Stimulated activated CD8-positive, alpha-beta memory T cell treated with anti-CD3 and anti-CD28 coated beads, Interleukin-2, amount 100 ng/mL, for 48 hours (primary cell): ENCODE measurements at places on chromosomes 4 and X.
A peak's percentile ranks its signal among the peaks of the same experiment; 100 is the strongest.

GRCh38 chr4:144734522-144734921, 88.6 kb downstream of the HHIP start:
- DNase-seq = no peak

GRCh38 chrX:40496728-40497127, 84.0 kb upstream of the ATP6AP2 start:
- no peak for DNase-seq

DNA sequence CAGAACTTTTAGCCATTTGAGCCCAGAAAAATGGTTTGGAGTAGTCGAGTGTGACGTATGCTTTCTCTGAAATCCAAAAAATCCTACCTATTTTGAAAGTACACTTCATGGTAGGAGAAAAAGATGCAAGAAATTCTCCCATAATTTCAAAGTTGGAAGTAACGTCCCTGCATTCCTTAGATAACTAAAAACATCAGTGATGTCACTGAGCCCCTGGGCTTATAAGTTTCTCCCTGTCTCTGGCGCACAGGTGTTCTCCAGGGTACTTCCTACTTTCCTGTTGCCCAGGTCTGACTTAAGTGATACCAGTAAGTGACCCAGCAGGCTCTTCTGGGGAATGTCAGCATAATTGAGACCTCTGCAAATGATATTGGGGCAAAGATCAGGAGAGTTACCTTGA, 90.5 kb upstream of the WDR1 start:
- DNase-seq = no peak

DNA sequence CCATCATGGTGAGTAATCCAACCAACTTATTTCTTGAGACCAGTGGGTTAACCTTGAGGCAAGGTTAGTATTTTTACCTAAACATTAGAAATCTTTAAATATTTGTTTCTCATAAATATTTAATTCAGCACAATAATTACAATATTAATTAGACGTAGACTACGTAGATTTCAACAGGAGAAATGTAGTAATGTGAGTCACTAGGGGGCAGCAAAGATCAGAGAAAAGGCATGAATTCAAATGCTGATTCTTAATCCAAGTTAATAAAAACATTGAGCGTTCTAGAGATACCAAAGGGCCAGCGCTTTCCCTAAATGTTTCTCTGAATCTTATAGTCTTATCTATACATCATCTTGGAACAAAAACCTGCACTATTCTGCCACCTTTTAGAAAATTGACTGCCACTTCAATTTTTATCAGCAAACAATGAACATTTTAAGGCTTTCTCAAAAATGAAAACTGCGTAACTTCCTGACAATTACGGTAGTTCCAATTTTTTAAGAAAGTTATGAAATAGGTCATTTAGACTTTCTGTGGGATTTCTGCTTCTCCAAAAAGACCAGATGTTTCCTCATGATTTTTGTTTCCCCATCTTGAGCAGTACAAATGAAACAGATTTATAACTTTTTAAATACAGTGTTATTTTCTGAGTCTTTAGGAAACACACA, 180.7 kb downstream of the GASK1B start:
- DNase-seq = no peak

GRCh38 chr4:149961876-149962597, 116.2 kb upstream of the DCLK2 start:
- DNase-seq = no peak

DNA sequence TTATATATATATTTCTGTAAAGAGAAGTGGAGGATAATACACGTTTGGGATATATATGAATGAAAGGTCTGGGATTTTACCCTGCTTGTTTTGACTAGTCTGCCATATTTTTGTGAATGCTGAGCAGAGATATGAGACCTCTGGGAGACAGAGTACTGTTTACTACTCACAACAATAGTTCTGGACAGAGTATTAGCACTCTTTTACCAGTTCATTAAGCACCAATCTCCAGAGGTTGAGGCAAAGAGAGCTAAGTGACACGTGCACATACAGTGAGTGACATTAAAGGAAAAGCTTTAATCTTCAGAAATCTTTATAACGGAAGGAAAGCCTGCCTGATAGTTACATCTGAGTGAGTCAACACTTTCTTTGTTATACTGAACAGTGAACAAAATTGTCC, 1452.7 kb upstream of the TENM3 start:
- no peak for DNase-seq

DNA sequence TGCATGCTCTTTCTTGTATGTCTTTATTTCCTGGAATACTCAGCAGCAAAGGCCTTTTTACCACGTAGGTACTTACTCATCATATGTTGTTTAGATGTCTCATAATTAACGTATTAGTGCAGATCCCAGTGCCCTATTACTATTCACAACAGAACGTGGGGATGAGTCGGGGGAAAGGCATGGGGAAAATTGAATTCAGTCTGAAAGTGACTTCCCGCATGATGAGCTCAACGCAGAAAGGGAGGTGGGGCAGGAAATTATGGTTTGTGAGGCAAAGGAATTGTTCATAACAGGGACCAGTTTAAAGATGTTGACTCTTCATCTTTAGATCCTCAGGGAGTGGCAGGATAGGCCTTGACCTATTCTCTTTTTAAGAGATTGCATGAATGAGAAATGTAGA, 2.0 kb upstream of the TMPRSS11D start:
- no peak for DNase-seq

- no peak for DNase-seq
Measured at GRCh38 chr4:2927696-2928075, 35.5 kb downstream of the NOP14 start.

- no peak for DNase-seq
Measured at GRCh38 chrX:154010330-154011087, 9.2 kb downstream of the IRAK1 start.

GRCh38 chr4:73729534-73730165, 10.7 kb upstream of the CXCL8 start:
- no peak for DNase-seq

- DNase-seq = no peak
Measured at GRCh38 chr4:139740531-139741041, 75.0 kb downstream of the MGST2 start.

DNA sequence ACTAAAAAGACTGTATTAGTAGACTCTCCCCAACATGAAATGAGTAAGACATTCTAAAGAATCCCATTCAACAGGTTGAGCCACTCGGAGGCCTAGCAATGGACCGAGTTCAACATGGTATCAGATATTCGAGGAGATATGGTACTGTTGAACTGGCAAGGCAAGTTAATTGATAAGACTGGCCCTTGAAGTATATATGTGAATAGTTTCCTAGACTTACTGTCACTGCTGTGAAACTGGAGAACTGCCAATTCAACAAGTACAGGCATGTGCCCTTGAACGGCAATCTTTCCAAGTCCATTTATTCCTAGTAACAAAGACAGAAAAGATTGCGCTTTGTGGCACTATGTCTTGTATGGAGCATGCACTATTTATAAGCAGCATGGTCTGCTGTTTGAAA, 24.4 kb downstream of the FAT1 start:
- no peak for DNase-seq

DNA sequence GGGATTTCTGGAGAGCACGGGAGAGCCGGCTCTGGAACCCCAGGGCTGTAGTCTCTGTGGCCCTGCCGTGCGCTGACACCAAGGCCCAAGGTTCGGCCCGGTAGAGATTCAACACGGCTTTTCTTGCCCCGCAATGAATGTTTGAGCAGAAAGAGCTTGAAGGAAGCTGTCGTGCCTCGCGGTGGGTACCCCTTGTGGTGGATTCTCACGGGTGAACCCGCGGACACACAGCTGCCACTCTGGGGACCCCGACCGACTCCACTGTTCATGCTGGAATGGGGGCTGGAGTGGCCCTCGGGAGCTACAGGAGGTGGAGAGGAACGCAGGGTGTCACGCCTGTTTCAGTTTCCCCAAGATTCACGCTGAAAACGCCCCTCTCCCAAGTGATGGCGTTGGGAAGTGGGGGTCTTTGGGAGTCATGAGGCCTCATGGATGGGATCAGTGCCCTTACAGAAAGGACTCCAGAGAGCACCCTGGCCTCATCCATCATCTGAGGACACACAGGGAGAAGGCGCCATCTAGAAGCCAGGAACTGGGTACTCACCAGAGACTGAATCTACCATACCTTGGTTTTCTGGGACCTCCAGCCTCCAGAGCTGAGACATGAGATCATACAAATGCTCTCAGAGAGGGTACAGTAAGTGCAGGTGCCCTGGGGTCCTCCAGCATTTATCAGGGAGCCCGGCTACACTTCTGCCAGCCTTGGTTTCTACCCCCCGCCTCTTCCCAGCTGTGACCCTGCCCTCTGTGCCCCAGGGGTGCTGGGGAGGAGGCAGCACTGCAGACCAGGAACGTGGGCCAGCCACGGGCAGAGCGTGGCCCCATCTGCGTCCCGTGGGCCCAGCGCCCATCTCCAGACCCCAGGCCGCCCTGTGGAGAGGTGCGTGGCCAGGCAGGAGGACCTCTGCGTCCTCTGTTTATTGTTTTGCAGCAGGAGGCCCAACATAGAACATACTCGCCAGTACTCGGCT, 6.4 kb downstream of the SLC25A6 start:
- DNase-seq = no peak

- DNase-seq = peak; percentile 74
Measured at GRCh38 chrX:137051978-137052642, 18.3 kb upstream of the GPR101 start.

GRCh38 chrX:13381514-13381913, 61.7 kb upstream of the ATXN3L start:
- DNase-seq = no peak

- DNase-seq = no peak
Measured at GRCh38 chr4:105162123-105162796, 15.6 kb downstream of the TET2 start.

DNA sequence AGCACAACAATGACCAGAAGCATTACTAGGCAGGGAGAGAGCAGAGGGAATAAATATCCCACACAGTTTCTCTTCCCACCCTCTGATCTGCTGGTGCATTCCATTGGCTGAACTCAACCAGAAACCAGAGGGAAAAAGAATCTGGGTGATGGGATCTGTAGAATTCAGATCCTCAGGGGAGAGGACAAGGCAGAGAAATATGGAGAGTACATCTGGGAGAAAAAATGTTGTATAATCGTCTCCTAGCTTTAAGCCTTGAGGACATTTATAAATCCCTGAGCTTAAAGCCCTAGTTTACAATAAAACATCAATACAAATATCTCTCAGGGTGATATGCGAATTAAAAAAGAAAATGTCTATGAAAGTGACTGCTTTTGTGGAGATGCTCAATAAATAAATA, 368.1 kb upstream of the MAD2L1 start:
- DNase-seq = no peak
